ENCODE measurements at places on chromosomes 2 and 18.
A peak's percentile ranks its signal among the peaks of the same experiment; 100 is the strongest.

DNA sequence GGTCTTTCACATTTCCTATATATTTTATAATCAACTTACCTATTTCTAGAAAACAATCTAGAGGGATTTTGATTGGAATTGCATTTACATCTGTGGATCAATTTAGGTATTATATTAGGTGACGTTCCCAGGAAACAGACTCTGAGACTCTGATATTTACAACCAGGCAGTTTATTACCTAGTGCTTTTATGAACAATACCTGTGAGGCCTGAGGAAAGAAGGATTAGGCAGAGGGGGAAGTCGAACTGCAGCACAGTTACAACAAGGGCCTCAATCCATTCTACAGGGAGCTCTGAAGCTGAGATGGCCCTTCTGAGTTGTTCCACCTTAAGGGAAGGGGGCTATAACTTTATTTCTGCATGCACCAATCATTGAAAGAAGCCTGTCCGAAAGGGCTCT lies 206.9 kb downstream of the MYO1B start:
- no peak for DNase-seq

DNA sequence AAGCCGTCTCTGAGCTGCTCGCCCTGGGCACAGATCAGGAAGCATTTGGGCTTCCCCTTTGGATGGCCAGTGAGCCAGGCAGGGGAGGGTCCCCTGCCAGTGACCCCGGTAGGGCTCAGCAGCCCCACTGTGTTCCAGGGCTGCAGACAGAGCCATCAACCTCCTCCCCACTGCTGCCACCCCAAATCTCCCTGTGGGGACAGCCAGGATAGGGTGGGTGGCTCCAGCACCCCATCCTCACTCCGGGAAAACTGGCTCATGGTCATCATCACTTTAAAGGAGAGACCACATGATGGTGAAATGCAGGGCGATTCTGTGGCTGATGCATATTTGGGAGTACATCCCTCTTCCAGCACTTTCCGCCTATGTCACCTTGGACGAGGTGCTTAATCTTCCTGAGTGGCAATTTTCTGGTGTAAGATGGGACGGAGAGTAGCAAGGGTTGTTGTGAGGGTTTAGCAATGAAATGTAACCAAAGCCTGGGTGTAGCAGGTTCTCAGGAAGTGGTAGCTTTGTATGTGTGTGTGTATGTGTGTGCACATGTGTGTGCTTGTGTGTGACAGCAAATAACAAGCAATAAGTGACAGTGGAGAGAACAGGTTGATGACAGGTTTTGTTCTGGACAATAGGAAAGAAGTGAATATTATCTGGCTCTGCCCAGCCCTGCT lies 61.8 kb downstream of the ACAA2 start:
- DNase-seq, result peak; percentile 48

GRCh38 chr2:235709969-235710879 lies 216.4 kb downstream of the AGAP1 start:
- no peak for DNase-seq

DNA sequence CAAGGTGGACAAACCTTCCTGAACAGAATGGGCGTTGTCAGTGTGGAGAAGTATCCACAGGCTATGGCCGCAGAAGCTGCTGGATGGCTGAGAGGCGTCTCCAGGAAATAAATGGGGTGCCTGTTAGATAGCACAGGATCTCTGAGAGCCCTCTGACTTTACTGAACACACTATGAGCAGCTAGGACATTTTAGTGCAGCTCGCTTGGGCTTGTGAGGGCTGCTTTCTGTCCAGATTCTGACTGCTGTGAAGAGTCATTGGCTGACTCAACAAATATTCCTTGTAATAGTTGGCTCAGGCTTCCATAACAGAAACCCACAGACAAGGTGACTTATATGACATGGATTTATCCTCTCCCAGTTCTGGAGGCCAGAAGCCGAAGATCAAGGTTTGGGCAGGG lies 100.2 kb upstream of the SNTG2 start:
- DNase-seq, result no peak

DNA sequence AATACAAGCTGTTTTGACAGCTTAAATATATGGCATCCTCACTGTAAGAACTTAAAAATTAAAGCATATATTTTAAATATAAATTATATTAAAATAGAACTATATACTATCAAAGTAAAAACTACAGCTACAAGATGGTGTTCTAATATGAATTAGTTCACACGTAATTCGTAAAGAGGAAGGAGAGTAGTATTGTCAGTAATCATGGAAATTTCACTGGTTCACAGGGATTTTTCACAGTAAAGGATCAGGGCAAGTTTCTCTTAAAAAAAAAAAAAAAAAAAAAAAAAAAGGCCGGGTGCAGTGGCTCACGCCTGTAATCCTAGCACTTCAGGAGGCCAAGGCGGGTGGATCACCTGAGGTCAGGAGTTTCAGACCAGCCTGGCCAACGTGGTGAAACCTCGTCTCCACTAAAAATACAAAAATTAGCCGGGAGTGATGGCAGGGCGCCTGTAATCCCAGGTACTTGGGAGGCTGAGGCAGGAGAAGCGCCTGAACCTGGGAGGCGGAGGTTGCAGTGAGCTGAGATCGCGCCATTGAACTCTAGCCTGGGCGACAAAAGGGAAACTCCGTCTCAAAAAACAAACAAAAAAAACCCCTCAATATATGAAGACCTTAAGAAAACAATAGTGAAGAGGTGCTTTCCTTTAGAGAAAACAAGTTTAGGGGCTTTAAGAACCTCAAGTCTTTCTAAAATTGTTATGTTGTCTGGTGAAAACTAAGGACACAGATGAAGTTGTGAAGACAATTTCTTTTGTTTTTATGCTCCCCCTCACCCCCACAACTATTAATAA lies 32.5 kb downstream of the PNO1 start:
- DNase-seq, result no peak

- no peak for DNase-seq
These were observed 414.8 kb upstream of the HS6ST1 start for GRCh38 chr2:128733450-128733849.

DNA sequence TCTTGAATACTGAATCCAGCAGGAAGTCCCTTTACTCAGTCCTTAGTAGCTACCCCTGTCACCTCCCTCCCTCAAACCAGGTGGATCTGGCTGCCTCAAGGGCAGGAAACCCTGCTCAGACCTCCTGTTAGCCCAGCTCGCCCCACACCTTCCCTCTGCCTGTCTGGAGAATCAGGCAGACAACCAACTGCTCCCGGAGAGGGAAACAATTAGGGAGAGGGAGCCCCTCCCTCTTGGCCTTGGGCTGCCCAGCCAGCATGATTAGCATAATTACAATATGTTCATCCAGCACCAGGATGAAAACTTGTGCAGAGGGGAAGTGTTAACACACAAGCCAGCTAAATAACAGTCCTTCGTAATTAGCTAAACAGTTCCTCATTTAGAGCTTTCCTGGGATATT lies 185.5 kb downstream of the C1D start:
- no peak for DNase-seq

DNA sequence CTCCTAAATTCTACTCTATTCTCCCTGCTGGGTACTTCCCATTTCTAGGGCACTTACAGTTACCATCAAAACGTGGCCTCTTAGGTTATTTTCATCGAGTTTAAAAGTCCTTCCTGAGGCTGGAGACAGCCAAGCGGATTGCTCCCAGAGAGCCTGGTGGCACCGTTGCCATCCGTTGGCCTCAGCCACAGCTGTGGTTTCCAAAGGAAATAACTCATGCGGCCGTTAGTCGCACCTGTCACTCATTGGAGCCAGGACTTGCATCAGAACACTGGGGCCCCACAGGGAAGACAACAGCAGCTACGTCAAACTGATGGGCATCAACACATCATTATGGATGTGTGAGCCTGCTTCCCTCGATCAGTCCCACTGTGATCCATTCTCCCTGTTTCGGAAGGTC lies 453.4 kb downstream of the BCL11A start:
- no peak for DNase-seq

DNA sequence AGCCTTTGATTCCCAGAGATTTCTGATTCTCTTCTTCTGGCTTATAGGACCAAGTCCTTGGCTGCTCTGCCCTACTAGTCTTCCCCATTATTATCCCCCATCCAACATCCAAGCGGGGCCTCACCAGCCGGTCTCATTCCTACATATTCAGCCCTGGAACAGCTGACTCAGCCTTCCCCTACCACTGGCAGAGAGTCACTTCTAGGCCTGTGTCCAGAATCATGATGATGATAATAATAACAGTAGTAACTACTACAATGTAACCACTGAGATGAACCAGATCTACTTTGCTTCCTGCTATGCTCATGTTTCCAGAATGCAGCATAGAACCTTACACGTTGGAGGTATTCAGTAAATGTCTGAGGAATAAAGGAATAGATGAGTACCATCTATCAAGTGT lies 295.2 kb downstream of the SRBD1 start:
- DNase-seq, result no peak

DNA sequence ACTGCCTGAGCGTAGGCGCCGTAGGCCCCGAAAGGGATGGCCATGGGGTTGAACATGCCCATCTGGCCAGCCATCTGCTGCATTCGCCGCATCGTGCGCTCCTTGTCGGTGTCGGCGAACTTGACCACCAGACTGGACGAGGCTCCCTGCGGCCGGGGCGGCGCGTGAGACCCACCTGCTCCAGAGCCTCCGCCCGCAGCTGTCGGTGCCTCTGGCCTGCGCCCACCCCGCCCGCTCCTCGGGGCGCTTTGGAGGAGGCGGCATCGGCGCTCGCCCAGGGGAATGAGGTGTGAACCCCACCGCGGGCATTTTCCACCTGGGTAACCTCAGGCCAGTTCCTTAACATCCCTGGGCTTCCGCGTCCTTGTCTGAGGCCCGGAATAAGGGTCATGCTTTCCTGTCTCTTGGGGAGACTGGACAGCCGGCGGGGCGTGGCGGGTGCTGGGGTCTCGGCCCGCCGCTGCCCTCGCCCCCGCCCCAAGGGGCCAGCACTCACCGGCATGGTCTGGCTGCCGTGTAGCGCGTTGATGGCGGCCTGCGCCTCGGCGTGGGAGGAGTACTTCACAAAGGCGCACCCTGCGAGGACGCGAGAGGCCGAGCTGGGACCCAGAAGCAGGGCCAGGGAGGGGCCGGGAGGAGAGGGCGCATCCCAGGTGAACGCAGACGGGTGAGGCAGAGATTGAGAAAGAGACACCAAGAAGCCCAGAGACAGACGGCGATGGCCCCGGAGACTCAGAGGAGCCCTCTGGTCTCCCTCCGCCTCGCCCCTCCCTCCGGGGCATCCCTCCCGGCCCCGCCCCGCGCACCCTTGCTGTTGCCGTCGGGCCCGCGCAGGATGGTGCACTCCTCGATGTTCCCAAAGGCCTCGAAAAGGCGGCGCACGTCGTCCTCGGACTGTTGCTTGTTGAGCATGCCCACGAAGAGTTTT lies 291.0 kb downstream of the CELF4 start:
- DNase-seq, result no peak

DNA sequence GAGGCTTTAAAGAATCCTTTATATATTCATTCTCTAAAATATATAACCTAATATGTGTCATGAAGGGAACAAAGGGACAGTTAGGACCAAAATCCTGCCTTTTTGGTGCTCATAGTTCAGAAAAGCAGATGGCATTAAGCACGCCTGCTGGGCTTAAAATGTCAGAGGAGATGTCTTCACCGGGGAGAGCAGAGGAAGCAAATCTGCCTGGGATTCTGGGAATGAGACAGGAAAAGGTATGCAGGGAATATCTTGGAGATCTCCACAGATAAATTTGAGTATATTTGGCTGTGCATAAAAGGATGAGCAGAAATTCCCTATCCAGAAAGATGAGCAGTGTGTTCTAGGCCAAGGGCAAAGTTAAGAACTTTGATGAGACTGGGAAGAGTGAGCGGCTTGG lies 45.5 kb downstream of the FSHR start:
- no peak for DNase-seq

DNA sequence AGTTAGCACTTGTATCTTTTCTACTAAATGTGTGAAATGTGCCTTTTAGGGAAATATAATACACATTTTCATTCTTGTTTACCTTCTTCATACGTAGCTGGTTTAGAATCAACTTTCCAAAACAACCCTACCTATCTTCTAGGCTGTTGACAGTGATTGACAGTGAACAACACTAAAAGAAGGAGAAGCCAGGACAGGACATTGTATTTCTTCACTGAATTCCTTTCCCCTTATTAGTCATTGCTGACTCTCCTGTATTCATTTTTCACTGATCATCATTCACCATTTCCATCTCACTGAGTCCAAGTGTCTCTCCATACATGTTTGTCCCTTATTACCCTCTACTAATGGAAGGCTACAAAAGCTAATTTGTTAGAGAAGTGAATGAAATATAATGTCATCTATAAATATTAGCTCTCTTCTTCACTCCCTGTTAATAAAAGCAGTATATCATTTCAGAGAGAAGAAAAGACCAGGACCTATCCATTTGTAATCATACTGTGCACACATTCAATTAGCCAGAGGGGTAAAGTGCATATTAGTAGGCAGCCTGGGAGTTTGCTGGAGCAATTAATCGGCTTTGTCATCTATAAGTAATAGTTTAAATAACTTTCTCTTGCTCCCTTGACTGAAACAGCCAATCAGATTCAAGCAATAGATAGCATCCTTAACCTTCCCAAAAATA lies 192.5 kb upstream of the FOSL2 start:
- no peak for DNase-seq

Data from CD4-positive, alpha-beta T cell treated with Interferon gamma for 1 hour (primary cell).